NCI-H187 treated with DMSO at 0.1 percent for 48 hours (cell line): ENCODE measurements at places on chromosomes 2 and 18.

DNA sequence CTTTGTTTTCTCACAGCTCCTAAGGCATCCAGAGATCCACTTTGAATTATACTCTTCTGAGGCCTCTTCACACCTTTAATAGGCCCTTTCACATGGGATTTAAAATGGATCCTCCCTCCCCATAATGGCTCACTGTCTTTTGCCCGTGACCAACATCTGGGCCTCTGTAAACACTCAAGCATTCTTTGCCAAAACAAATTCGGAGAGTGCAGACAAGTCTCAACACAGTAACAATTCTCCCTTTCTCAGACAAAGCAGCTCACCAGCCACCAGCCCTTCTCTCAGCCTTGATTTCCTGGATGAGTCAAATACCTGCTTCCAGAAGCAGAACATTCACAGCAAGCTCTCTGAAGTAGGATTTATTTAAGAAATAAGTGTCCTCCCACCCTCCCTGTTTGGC is 14.0 kb upstream of the IMP4 start:
- peak; percentile 55 for DNase-seq

- DNase-seq, result no peak
Observed at GRCh38 chr18:68826121-68826520, 28.2 kb downstream of the CCDC102B start.

DNA sequence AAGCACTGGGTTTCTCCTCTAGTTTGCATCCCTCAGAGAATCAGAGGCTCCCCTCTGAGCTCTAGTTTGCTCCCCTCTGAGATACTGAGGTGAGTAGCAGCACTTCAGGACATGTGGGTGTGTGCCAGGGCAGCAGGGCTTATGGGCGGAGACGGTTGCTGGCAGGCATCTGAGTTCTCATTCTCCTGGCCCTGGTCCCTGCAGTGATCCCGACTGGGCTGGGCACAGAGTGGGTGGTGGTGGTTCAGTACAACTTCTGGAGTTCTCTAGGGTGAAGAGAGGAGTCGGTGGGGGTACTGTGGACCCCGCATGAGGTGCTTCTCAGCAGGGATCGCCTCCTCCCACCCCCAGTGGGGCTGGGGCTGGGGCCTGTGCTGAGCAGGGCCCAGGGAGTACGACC is 47.9 kb downstream of the BOLA3 start:
- DNase-seq, result no peak

GRCh38 chr2:1613731-1614354 is 130.5 kb downstream of the PXDN start:
- DNase-seq, result no peak

DNA sequence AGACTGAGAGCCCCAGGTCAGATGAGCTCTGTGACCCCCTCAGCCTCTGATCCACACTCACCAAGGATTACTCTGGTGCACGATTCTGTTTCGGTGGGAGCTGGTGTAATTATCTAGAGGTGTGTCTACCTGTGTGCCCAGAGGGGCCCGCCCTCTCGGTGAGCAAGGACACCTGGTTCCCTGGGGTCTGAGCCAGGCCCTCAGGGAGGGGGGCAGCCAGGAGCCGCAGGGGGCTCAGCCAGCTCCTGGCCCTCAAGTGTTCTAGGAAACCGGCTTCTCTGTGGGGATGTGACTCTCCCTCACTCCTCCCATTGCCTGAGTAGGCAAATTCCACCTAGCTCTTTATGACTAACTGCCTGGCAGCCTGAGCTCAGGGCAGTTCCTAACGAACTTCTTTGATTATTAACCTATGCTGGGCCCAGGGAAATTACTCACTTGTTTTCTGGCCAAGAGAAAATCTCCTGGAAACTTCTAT is 17.4 kb downstream of the AGAP1 start:
- DNase-seq, result no peak
